NCI-H2029 treated with DMSO at 0.1 percent for 48 hours (cell line): ENCODE measurements at places on chromosomes 2 and 18.
A peak's percentile ranks its signal among the peaks of the same experiment; 100 is the strongest.

GRCh38 chr18:24153397-24153796, 14.5 kb downstream of the CABYR start:
- no peak for DNase-seq

DNA sequence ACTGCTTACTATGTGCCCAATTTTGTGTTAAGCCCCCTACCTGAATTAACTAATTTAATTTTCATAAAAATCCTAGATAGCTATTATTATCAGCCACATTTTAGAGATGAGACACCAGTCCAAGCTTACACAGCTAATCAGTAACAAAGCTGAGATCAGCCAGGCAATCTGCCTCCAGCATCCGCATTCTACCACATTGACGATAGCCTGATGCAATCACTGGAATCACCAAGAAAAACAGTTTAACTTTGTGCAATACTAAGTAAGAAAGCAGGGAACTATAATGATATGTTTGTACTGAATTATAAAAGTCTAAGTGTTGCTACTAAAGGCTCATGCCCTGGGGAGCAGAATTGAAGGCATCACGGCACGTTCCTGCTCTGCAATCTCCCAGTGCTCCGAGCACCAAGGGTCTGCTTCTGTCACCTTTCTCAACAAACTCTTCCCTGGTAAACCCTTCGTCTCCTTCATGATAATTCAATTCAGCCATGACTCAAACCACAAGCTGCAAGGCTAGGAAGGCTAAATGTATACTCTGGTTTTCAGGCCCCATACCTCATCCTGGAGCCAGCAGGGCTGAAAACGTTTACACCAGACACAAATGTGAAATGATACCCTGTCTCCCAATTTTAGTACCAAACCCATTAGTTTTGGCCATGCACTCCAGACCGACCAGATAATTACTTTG, 19.4 kb downstream of the KANSL3 start:
- no peak for DNase-seq

GRCh38 chr2:233225230-233226068, 26.0 kb upstream of the ATG16L1 start:
- no peak for DNase-seq

- no peak for DNase-seq
These were observed 281.5 kb downstream of the TCF4 start for GRCh38 chr18:55306359-55307024.

DNA sequence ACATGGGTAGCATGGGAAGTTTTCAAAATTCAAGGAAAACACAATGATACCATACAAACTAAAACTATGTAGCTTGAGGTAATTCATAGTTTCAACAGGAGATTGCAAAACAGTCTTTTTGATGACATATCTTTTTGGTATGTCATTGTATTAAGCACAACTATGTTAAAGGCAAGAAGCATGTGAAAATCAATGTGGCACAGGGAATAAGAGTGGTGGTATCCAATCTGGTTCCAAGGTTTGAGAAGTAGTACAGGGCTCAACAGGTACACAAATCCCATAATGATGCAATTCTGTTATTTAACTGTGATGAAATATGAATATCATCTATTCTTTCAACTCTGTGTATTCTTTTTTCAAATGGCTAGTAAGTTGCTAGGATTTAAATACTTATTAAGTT, 16.4 kb upstream of the DLX2 start:
- no peak for DNase-seq

- no peak for DNase-seq
These were observed 72.4 kb upstream of the IL1R1 start for GRCh38 chr2:102070058-102070642.

DNA sequence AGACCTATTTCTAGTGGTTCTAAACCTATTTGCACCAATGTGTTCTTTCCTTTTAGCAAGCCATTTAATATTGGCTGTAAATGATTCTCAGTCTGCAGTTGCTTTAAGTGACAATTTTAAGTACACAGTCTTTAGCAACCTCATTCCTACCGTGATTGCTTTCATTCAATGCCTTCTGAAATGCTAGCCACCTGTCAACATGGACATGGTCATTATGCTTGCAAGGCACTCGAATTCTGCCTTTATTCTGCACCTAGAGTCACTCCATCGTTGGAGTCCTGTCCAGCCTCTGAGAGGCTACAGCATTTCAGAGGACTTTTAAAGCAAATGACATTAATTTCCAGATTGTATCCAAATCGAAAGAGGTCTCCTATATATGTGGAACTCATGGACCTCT, 115.1 kb downstream of the IRS1 start:
- no peak for DNase-seq

GRCh38 chr2:20675701-20676352, 8.9 kb downstream of the GDF7 start:
- no peak for DNase-seq

GRCh38 chr18:29188760-29189159, 1011.8 kb upstream of the CDH2 start:
- no peak for DNase-seq

DNA sequence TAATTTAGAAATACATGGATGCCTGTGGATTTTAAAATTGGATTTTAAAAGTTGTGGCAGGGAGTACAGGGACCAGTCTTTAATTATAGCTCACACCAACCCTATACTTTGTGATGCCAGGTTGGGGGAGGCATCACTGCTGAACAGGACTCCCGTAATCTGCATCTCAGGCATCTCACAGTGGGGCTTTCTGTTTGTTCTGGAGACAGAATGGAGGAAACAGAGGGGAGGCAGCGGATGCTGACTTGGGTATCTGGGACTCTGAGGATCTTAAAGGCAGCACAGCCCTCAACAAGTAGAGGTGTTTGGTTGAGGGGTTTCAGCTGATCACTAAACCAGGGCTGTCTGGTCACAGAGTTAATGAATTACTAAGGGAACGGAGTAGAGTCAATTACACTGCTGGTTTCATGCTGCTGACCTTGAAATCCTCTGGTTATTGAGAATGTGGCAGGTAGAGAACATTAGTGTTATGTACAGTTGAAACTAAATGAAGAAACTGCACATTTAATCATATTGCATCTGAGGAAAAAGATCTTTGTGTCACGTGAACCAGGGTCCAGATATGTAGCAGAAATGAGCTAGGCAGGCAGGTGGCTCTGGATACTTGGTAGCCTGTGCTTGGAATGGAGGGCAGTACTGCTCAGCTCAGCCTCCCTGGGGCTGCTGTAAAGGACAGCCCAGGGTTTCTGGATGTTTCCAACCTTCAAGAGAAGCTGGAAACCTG, 40.3 kb downstream of the FHOD3 start:
- no peak for DNase-seq

DNA sequence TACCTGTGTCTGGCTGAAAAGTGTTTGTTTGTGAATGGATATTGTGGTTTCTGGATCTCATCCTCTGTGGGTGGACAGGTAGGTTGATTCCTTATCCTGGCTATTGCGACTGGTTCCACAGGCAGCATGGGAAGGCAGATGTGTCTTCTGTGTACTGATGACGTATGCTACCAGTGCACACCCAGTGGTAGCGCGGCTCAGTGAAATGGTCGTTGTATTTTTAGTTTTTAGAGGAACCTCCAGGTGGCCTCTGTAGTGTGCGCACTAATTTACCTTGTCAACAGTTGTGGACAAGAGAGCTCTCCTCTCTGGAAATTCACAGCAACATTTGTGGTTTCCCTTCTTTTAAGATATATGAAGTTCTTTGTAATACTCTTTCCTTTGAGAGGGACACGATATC, 52.5 kb downstream of the CCDC74A start:
- no peak for DNase-seq

GRCh38 chr2:60337142-60337497, 216.3 kb downstream of the BCL11A start:
- no peak for DNase-seq

DNA sequence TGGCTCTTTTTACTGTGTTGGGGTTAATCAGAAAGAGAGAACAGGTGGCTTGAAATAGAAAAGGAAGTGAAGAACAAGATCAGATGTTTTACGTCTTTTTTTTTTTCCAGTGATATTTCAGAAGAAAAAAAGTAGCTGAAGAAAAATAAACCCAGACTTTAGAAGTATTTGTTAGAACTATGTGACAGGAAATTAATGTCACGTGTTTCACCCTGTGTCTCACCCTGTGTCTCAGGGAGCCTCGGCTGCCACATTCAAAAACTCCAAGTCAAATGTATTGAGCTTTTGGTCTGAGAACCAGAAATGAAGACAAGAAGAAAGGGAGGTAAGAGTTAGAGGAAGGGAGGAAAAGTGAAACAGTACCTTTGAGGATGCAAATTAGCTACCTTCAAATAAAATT, 38.0 kb downstream of the AKAIN1 start:
- DNase-seq = no peak

GRCh38 chr2:74008761-74009395, 24.2 kb downstream of the TET3 start:
- no peak for DNase-seq

DNA sequence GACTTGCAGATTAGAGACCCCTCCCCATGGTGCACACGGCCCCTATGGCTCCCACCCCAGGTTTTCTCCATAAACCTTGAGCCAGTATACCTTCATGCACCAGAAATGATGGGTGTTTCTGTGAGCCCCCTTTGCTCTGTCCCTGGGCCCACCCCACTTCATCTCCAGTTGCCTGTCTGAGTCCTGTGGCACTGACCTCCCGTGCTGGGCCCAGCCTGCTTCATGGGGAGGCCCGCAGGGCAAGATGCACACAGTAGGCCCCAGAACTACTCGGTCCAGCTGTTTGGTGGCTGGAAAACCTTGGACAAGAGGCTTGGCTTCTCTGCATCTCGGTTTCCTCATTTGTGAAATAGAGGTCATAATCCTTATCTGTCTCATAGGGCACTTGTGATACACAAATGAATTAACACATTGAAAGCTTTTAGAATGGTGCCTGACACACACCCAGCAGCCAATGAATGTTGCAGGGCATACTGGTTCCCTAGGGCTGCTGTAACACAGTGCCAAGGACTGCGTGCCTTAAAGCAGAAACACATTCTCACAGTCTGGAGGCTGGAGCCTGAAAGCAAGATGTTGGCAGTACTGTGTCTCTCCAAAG, 58.4 kb downstream of the SH3BP4 start:
- DNase-seq = no peak

DNA sequence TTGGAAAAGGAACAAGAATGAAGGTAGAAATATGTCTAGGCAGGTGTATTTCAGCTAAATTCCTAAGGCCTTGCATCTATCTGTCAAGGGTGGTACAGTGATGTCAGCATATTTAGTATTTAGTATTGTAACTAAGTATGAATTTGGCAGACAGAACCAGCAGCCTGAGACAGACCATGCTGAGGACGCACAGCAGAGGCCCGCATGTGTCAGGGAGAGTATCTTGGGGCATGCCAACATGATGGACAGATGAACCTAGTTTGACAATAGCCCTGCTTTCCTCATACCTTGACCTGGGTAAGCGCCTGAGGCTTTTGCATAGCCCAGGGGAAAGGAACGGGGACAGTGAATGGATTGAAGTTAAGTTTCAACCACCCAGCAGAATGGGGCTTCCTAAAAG, 33.8 kb upstream of the OSR1 start:
- no peak for DNase-seq

DNA sequence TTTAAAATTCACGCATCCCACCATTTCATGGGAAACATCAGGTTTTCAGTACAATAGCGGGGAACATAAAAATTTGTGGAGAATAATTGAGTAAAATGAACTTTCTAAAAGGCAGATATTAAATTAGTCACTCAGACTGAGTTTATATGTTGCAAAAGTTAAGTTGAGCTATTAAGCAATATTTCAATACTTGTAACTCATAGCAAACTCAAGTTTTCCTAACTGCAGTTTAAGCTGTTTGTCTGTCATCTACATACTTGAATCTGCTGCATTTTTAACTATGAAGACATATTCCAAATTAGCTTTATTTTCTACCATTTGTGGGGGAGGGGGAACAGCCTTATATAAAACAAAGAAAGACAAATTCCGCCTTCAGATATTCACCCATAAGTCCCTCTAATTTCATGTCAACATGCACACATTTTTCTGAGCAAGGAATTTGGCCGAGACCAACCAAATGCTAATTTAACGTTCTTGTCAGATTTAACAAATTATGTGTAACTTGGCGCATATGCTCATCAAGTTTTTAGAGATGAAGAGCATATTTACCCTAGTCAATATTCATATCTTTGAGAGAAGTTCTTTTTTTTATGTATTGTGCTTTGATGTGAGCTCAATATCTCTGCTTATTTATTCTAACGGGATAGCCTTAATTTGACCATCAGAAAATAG, 462.9 kb downstream of the TXNL1 start:
- DNase-seq = no peak

DNA sequence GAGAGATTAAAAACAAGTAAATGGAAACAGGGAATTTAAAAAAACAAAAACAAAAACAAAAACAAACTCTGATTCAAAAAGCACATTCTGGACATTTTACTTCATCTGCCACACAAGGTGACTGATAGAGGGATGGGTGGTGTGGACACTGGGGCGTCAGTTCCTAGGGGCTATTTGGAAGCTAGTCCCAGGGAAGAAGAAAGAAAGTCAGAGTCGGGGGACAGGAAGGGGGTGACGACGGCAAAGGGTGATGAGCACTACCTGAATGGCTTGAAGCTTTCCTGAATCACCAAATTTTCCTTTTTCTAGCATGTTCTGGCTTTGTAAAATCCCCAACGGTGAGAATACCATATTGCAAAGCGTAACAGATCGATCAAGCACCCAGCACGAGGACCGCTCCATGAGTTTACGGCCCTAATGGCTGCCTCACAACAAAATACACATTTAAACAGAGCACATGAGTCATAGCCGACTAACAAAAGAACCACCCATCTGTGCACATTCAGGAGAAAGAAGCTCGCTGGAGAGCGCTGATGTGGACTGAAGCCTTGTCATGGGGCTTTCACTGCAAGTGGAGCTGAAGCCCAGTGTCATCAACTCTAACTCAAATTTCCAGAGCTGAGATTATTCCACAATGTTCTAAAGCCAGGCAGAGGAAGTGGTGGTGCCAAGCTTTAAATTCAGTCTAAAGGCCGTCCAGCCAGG, 178.9 kb downstream of the LNPK start:
- no peak for DNase-seq

- DNase-seq = no peak
These were observed 257.6 kb downstream of the CYP26B1 start for GRCh38 chr2:71889759-71890684.

GRCh38 chr2:233853883-233854240, 473 bp downstream of the HJURP start:
- DNase-seq = no peak

GRCh38 chr2:62287899-62288880, 92.3 kb downstream of the B3GNT2 start:
- peak; percentile 81 for DNase-seq

DNA sequence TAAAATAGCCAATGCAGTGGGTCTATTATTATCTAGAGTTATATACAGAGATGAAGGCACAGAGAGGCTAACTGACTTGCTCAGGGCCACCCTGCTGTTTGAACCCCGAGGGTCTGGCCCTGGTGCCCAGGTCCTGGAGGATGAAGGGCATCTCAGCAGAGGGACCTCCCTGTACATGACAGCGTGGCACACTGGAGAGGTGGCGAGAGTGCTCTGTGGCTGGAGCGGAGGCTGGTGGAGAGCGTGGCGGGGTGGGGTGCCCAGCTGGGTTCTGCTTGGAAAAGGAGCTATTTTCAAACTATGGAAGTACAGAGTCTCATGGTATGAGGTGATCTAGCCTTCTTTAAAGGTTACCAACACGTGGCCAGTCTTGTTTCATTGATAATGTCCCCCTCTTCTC, 35.8 kb downstream of the GREB1 start:
- no peak for DNase-seq
